Central memory CD4-positive, alpha-beta T cell (primary cell): ENCODE measurements at places on chromosomes 5 and 9.

- DNase-seq = no peak
These were observed 388 bp downstream of the ANKS6 start for GRCh38 chr9:98795970-98796363.

- DNase-seq = peak; percentile 88
These were observed 17.1 kb downstream of the KCTD16 start for GRCh38 chr5:144187699-144188294.

- DNase-seq = no peak
These were observed 496 bp downstream of the TLX3 start for GRCh38 chr5:171309276-171310211.

DNA sequence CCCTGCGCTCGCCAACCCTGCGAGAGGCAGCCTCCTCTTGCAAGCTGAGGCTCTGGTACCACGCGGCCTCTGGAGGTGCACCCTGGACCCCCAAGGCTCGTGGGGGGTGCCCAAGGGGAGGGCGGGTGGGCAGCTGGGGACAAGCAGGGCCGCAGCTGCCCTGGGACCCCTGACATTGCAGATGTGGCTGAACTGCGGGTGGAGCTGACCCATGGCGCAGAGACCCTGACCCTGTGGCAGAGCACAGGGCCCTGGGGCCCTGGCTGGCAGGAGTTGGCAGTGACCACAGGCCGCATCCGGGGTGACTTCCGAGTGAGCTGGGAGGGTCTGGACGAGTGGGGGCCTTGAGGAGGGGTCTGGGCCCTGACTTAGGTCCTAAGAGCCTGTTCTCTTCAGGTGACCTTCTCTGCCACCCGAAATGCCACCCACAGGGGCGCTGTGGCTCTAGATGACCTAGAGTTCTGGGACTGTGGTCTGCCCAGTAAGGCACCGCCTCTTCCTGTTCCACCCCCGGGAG is 1.5 kb downstream of the MAMDC4 start:
- DNase-seq = no peak

DNA sequence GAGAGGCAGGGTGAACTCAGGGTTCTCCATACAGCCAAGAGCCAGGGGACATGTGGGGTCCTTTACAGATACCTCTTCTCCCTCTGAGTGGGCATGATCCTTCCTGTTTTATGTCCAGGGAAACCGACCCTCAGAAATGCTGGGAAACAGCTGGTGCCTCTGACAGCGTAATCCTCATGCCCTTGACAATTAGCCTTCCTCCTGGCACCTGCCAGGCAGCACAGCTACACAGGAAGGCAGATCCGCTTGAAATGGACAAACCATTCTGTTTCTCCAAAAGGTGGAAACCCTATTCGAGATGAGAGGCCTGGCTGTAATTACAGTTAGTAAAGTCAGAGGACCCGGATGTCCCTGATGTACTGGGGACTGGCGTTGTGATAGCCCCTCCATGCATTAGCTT is 7.2 kb downstream of the ERGIC1 start:
- no peak for DNase-seq

DNA sequence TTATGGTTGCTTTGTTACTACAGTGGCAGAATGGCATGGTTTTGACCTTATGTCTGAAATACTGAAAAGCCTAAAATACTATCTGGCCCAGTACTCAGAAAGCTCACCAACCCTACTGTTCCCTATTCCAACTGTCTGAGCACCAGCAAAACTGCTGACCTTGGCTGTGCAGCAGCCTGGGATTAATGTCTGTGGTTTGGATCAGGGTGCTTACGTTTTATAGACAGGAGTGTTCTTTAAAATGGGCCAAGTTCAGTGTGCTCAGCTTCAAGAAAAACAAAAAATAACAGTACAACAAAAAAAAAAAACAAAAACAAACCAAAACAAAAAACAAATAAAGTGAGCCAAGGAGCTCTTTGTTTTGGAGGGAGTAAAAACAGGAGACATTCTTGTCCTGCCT is 36.4 kb downstream of the SLC28A3 start:
- DNase-seq = no peak

DNA sequence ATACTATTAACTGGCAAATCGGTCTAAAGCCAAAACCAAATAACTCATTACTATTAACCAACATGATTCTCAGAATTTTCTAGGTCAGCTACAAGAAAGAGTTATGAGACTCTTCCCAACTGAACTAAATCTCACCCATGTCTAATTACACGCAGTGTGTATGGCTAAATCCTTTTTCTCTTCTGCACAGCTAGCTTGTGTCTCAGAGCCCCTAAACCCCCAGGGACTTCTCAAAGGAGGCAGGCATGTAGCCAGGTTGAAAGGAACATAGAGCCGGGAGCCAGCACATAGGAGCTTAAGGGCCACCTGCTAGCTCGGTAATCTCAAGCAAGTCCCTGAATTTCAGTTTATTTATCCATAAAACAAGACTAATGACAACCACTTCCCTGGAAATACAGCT is 2.2 kb upstream of the GZMK start:
- DNase-seq = no peak

GRCh38 chr5:149995385-149996204 is 4.9 kb downstream of the TIGD6 start:
- DNase-seq = no peak

- no peak for DNase-seq
These were observed 183.3 kb upstream of the PUM3 start for GRCh38 chr9:3027210-3027609.

DNA sequence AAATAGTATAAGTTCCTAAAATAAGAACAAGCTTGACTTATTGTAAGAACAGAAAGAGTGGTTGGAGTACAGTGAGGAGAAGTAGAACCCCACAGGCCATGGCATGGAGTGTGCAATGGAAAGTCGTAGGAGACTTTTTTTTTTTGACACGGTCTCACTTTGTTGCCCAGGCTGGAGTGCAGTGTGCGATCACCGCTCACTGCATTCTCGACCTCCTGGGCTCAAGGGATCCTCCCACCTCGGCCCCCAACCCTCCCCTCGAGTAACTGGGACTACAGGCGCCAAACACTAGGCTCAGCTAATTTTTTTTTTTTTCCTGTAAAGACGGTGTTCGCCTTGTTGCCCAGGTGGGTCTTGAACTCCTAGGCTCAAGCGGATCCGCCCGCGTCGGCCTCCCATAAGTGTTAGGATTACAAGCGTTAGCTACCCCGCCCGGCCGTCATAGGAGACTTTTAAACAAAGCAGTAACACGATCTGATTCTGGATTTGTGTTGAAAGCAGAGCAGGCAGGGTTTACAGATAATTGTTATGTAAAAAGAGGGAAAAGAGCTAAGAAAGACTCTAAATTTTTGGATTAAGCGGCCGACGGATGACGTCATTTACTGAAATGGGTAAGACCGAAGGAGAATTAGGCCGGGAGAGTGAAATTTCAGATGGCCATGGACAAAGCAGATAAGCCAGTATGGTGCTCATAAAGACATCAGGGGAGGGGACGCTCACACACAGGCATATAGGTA is 752 bp downstream of the TSTD2 start:
- DNase-seq = no peak

GRCh38 chr5:36717131-36717695 is 110.8 kb downstream of the SLC1A3 start:
- no peak for DNase-seq

DNA sequence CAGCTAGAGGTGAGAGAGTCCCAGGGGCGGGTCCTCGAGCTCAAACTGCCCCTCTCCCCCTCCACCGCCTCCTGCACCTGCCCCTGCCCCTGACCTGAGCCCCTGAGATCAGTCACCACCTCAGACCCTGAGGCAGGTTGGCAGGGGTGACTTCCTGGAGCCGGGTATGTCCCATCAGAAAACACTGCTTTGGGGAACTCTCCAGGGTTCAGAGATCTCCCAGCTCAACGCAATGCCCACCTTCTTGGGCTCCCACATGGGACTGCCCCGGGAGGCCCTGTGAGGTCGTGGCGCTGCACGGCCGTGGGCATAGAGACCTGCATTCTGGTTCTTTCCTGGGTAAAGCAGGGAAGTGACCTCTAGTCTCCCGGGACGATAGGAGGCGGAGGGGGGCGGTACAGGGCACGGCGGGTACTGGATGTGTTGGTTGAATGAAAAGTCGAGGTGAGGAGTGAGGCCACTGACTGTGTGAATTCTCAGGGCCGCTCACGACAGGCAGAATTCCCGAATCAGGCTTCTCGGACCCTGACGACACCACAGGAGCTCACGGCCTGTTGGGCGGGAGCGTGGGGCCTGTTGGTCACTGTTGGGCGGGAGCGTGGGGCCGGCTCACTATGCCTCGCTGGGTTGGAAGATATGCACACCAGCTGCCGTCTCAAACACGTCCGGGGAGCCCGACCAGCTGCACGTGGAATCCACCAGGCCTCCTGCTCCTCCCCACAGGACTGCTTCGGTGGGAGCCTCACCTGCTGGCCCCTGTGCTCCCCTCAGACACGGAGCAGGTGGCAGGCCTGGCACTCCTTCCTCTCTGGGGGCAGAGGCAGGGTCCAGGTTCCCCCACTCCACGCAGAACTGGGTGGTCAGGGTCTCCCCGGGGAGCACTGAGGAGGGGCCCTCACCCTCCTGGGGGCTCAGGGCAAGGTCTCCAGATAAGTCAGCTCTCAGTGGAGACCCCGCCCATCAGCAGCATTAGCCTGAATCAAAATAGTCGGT is 178.0 kb upstream of the PPP1R26 start:
- no peak for DNase-seq

GRCh38 chr5:154528005-154528594 is 50.1 kb upstream of the HAND1 start:
- DNase-seq = no peak

DNA sequence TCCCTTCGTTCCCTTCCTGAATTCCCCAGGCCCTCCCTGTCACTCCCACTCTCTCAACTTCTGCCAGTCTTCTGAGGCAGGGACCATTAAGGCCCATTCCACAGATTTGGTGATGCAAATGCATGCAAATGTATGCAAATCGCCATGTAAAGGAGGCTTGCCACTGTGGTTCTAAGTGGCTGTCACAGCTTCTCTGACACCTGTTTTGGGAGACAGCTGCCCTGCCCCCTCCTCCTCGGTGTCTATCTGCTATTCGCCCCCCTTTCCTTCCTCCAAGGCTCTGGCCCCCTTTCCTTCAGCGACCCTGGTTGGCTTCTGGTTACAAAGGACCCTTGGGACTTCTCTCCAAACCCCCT is 10.5 kb upstream of the ARAP3 start:
- DNase-seq = no peak

DNA sequence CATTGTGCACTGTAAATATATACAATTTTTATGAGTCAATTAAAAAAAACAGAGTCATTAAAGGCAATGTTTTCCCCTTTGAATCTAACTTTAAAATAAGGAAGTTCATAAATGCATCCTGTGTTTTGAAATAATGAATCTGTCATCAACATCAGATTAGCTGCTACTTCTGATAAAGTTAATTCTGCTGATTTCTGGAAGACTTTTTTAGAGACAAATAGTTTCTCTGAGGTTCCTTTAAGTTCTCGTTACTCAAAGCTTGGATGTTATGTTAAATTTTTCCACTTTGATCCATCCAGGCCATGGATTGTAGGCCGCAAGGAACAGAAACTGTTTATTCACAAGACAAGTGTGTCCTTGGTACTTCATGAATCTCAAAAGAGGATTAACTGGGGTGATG is 115.5 kb downstream of the CARTPT start:
- no peak for DNase-seq

GRCh38 chr5:112154940-112155686 is 264.0 kb downstream of the EPB41L4A start:
- no peak for DNase-seq

DNA sequence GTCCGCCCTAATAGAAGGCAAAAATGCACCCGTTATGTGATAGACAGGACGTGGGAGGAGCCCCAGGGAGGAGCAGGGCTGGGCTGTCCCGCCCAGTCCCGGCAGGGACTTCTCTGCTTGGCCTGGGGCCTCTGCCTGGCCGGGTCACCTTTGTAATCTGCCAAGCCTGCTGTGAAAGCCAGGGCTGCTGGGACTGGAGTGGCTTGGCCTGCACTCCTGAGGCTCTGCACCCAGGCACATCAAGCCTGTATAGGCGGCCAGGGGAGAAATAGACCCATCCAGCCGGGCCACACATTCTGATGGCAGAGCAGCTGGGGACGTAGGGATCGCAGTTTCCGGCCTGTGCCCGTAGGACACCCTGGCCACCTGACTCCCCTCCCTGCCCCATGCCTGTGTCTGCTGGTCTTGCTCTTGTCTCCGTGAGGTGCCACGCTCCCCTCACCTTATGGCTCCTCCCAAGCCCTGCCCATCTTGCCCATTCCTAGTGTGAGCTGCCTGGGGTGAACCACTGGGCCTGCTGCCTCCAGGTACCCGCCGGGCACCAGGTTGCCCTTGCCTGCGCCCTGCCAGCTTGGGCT is 28.1 kb downstream of the DYNC2I2 start:
- no peak for DNase-seq

DNA sequence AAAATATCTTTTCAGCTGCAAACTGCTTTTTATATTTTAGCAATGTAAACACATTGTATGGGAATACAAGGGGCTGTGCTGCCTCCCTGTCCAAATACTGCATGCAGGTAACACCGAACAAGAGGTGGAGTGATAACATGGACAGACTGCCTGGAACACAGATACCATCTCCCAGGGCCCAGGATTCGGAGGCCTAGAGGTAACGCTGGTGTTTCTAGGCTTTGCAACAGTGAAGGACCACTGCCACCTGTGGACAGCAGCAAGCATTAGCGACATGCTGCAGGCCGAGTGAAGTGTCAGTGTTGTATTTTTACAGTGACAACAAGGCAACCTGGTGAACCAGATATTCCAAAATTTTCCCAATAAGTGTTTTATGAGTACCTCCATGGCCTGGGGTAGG is 379.1 kb downstream of the DMRT2 start:
- DNase-seq = no peak
